NCI-H1092 treated with DMSO at 0.1 percent for 48 hours (cell line): ENCODE measurements at places on chromosomes 1 and 21.
A peak's percentile ranks its signal among the peaks of the same experiment; 100 is the strongest.

GRCh38 chr1:16006552-16007485 lies 2.8 kb downstream of the SRARP start:
- no peak for DNase-seq

DNA sequence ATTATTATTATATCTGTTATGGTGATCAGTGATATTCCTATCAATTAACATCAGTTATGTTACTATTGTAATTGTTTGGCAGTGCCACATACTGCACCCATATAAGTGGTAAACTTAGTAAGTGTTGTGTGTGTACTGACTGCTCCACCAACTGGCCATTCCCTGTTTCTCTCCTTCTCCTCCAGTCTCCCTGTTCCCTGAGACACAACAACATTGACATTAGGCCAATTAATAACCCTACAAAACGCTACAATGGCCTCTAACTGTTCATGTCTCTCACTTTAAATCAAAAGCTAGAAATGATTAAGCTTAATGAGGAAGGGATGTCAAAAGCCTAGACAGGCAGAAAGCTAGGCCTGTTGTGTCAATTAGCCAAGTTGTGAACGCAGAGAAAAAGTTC lies 6.6 kb upstream of the THRAP3 start:
- DNase-seq, result peak; percentile 19

DNA sequence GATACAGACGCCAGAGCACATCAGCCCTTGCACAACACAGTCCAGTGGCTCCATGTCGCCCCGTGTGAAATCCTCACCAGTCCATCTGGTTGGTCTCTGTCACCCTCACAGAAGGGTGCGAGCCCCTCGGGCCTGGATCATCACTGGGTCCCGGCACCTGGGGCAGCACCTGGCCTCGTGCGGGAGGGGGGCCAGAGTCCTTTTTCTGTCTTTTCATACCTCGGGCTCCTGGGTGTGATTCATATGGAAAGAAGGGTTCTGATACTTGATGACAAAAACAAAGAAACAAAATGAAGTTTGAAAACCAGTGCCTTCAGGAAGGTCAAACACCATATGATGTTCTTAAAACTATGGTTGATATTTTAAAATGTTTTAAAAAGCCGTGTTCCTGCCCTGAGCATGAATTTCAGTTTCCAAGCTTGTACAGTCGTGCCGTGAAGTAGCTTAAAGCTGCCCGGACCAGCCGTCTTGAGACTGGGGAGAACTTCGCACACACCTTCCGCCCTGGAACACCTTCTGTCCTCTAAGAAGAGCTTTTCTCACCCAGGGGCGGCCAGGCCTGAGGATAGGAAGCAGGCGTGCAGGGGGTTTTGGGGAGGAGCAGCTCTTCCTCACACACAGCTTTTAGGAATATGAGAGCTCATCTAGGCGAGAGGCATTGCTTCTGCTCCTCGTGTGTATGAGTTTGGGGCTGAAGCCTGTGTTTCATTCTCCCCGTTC lies 35.2 kb downstream of the SLC37A1 start:
- no peak for DNase-seq

DNA sequence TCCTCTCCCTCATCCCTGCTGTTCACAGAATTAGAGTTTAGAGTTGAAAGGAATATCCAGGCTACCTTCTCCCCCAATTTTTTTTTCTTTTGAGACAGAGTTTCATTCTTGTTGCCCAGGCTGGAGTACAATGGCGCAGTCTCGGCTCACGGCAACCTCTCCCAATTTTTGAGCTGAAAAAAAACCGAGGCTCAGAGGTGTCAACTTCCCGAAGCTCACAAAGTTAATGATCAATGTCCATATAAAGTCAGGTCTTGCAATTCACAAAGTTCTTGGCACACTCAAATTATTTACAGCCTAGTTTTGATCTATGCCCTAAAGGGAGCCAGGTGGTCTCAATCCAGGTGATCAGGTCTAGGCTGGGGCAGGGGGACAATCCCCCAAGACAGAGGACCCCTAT lies 797 bp upstream of the LEFTY1 start:
- no peak for DNase-seq

DNA sequence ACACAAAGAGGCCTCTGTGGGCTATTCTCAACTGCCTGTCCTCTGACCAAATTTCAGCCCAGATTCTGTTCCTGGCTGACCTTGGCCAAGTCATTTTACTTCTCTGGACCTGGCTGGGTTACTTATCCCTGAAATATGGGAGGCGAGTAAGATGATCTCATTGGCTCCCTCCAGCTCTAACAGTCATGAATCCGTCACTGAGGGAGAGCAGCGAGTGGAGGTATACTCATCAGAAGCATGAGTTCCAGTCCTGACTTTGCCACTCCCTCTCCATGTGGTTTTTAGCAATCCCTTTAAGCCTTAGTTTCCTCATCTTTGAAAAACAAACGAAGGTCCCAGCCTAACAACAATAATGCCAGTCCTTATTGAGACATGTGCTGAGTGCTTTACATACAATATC lies 63.5 kb downstream of the CCDC185 start:
- no peak for DNase-seq

- no peak for DNase-seq
Measured at GRCh38 chr1:154607106-154607608, 829 bp downstream of the ADAR start.

DNA sequence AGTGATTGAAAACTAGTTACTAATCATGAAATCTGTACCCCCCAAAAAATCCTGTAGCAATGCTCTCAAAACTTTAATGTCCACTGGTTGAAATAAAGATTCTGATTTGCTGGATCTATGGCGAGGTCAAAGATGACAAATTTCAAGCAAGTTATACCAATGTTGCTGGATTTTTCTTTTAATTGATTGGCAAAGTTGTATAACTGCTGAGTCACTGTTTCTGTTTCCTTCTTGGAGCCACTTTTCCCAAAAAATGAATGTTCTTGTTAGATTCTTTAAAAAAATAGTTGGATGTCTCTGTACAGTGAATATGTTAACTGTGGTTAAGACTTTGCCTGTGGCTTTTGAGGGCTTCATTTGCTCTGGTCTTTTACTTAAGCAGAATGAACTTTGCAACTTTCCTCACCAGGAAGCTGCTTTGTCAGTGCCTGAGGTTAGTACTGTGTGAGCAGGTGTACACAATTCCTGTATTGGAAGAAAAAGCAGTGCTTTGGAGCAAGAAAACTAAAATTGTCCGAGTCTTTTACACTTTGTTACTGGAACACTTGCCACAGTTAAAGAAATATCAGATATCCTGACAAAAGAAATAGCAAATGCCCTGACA lies 1211.9 kb downstream of the MRPL39 start:
- DNase-seq, result no peak

- peak; percentile 42 for DNase-seq
Measured at GRCh38 chr1:184298440-184299405, 88.1 kb upstream of the C1orf21 start.

DNA sequence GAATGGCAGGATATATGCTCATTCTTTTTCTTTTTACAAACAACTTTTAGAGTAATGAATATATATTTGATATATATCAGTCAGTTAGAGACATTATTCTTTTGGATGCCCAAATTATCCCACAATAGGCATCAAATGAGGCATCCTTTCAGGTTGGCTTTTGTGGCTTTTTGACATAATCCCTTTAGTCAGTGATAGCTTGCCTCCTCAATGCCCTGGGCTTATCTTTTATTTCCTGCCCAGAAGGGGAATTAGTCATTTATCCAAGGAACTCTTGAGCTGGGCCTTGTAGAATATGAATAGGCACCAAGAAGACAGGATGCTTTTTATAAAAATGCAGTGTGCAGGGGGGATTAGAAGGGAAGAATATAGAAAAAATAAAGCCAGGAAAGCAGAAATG lies 22.2 kb downstream of the EPHX4 start:
- no peak for DNase-seq

DNA sequence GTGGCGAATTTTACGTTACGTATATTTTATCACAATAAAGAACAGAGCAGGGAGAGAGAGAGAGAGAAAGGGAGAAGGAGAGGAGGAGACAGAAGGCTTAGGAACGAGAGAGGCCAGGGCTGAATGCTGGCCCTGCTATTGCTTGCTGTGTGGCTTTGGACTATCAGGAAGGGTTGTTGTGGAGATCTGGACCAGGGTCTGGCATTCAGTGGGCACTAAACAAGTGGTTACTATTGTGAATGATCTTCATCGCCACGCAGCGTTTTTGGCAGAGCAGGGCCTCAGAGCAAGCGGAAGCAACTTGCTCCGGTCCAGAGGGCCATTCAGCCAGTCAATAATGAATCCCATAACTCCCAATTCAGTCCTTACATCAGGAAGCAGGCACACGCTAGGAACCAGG lies 26.4 kb downstream of the PIK3C2B start:
- DNase-seq, result no peak

GRCh38 chr1:180170546-180171151 lies 16.0 kb downstream of the QSOX1 start:
- DNase-seq, result no peak

- peak; percentile 70 for DNase-seq
Measured at GRCh38 chr1:192808163-192808517, 699 bp upstream of the RGS2 start.

GRCh38 chr1:59150577-59151386 lies 146.1 kb upstream of the FGGY start:
- DNase-seq, result no peak

- DNase-seq, result no peak
Measured at GRCh38 chr1:99503276-99503747, 142.6 kb upstream of the PALMD start.

DNA sequence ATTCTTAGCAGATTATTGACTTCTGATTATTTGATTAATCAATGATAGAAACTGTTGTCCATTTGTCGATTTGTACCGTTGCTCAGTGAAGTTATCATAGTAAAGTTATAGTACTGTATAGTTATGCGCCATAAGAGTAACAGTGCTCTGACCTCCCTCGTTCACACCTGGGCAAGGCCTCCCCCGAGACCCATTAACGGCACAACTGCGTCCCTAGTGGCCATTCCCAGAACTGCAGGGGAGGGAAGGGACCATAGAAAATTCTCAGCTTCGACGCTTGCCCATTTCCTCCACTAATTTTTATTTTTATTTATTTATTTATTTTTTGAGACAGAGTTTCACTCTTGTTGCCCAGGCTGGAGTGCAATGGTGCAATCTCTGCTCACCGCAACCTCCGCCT lies 334.4 kb downstream of the DSCAM start:
- DNase-seq, result no peak

- DNase-seq, result peak; percentile 4
Measured at GRCh38 chr21:18204931-18205330, 39.7 kb upstream of the CHODL start.
